ENCODE measurements at places on chromosomes 12 and 14.

GRCh38 chr12:21694660-21695059, 37.0 kb upstream of the LDHB start:
- DNase-seq = no peak

- DNase-seq = no peak
These were observed 142.0 kb downstream of the PLXNC1 start for GRCh38 chr12:94290353-94290752.

- DNase-seq = no peak
These were observed 335.4 kb downstream of the LRIG3 start for GRCh38 chr12:58584880-58585279.

DNA sequence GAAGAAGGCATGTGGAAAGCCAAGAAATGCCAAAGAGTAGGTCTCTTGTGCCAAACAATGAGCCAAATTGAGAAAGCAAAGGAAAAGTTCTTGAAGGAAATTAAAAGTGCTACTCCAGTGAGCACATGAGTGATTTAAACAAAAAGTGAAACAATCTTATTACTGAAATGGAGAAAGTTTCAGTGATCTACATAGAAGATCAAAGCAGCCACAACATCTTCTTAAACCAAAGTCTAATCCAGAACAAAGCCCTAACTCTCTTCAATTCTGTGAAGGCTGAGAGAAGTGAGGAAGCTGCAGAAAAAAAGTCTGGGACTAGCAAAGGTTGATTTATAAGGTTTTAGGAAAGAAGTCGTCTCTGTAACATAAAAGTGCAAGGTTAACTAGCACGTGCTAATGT, 259.6 kb downstream of the FLRT2 start:
- DNase-seq = no peak

DNA sequence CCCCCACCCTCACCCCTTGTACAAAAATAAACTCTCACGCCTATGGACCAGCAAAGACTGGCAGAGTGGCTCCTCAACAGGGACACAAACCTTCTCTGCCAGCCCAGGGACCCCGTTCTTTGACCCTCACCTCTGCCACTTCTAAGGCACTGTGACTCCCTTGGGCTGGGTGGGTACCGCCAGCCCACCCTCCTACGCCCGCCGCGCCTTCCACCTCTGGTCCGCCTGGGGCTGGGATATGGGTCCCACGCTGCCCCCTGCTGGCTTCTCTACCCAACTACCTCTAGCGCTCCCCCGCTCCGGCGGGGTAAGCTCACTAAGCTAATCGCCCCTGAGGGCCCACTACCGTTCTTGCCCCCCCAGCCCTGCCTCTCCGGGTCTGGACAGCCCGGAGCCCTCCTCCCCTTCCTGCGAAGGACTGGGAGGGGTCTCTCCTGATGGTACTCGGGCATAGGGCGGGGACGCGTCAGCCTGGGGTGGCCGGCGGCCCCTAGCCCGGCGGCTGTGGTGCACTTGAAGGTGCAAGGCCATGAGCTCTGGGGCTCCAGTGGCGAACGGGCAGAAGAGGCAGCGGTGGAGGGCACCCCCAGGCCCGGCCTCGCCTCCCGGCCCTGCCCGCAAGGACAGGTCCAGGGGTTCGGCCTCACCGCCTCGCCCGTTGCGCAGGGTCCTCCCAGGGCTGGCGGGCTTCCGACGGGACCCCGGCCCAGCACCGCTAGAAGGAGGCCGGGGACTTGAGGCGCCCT, 8.1 kb downstream of the ZNF219 start:
- no peak for DNase-seq

GRCh38 chr14:91614187-91614586, 104.1 kb upstream of the PPP4R3A start:
- no peak for DNase-seq
